ENCODE measurements at places on chromosomes 6 and 20. TPM values are rescaled to one million over a fixed set of nuclear protein-coding genes. Genes with fewer than 3 reads are reported as not detected.

- no peak for DNase-seq
Measured at GRCh38 chr6:147000545-147001488, 203.4 kb upstream of the STXBP5 start.

DNA sequence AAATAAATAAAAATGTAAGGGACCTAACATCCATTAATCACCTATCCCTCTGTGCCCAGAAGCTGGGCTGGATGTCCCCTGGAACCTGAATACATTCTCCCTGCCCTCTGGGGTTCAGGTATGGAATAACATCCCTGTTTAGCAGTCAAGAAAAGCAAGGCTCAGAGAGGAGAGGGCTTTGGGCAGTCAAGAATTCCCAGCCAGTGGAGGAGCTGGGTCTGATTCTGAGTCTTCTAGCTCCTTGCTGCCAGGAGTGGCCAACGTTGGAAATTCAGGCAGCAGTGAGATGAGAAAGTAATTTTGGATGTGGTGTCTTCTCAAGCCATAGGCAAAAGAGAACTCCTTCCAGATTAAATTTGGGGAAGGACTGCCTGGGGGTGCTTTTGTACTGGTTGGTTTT is 42.6 kb upstream of the ZNFX1 start:
- DNase-seq: no peak

GRCh38 chr20:30511322-30512030 is 746.0 kb upstream of the DEFB115 start:
- no peak for DNase-seq

GRCh38 chr6:92701425-92702096 is 717.8 kb downstream of the EPHA7 start:
- no peak for DNase-seq

DNA sequence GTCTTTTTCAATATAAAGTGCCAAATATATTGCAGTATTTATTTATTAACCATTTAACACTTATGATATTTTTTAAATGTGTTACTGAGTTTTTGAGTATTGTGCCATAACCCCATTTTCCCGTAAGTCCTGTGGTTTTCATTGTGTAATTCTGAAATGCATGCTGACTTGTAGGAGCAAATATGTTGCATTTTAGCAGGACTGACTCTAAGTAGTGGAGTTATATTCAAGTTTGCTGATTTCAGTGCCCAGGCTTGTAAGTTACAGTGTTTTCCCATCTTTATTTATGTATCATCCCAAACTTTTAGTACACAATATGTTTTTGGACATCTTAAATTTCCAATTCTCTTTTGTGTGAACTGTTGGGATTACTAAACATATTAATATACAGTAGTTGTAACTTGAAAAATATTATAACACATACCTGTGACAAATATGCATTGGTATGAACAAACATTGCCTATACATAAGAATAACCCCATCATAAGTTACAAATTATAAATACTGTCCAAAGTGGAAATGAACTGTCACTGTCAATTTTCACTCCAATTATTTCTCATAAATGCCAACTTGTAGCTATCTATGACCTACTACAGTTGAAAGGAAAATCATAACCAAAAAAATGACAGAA is 179.3 kb upstream of the RUNX2 start:
- DNase-seq: no peak

DNA sequence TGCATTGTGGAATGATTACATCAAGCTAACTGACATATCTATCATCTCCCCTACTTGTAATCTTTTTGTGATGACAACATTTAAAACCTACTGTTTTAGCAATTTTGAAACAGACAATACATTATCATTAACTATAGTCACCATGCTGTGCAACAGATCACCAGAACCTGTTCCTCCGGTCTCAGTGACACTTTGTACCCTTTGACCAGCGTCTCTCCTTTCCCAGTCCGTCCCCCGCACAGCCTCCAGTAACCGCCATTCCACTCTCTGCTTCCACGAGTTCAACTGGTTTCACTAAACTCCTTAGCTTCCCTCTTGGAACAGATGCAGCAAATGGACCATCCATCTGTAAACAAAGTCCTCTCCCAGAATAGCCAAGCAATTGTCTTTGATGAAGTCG is 21.8 kb downstream of the LRP11 start:
- no peak for DNase-seq

GRCh38 chr6:113610377-113610988 is 246.7 kb upstream of the MARCKS start:
- DNase-seq: no peak

GRCh38 chr6:111242452-111242851 is 155.1 kb downstream of the SLC16A10 start:
- no peak for DNase-seq

GRCh38 chr6:31794866-31795615 is 511 bp downstream of the VARS1 start:
- no peak for DNase-seq

DNA sequence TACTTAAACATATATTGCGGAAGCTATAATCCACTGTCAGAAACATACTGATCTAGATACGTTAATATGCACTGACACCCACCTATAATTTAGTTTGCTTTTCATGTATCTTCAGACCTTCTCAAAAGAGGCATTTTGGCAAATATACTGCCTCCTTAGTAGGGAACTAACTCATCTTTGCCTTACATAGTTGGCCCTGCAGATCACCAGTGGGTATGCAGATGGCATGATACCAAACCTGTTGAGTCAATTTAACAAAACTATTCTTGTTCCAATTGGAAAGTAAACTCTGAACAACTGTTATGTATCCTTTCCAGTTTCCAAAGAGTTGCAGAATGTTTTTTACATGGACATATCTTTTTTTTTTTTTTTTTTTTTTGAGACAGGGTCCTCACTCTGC is 35.6 kb upstream of the TBC1D20 start:
- DNase-seq: no peak

DNA sequence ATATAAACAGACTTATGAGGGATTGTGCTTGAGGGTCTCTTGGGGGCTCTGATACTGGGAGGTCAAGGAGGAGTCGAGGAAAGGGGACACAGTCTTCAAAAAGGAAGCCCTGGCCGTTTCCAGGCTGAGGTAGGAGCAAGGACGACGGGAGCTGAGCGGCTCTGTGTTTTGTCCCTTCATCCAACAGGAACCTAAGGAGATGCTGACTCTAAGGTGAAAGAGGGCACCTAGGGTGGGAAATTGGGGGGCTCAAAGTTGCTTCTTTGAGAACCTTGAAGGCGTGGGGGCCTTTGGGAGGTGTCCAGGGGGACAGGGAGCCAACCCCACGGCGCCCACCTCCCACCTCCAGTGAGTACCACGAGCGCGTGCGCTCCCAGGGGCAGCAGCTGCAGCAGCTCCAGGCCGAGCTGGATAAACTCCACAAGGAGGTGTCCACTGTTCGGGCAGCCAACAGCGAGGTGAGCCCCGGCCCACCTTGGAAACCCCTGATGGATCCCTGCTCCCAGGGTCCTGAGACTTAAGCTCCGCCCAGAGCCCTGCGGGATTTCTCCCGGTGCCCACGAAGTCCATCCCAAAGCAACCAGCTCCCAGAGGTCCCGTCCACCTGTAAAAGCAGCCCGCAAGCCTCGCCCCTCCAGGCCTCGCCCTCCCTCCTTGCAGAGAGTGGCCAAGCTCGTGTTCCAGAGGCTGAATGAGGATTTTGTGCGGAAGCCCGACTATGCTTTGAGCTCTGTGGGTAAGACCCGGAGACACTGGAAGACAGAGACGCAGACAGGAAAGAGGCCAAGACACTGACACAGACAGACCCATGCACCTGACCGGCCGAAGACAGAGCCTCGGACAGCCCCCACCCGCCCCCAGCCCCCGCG is 2.9 kb downstream of the SPAG4 start:
- DNase-seq: no peak

DNA sequence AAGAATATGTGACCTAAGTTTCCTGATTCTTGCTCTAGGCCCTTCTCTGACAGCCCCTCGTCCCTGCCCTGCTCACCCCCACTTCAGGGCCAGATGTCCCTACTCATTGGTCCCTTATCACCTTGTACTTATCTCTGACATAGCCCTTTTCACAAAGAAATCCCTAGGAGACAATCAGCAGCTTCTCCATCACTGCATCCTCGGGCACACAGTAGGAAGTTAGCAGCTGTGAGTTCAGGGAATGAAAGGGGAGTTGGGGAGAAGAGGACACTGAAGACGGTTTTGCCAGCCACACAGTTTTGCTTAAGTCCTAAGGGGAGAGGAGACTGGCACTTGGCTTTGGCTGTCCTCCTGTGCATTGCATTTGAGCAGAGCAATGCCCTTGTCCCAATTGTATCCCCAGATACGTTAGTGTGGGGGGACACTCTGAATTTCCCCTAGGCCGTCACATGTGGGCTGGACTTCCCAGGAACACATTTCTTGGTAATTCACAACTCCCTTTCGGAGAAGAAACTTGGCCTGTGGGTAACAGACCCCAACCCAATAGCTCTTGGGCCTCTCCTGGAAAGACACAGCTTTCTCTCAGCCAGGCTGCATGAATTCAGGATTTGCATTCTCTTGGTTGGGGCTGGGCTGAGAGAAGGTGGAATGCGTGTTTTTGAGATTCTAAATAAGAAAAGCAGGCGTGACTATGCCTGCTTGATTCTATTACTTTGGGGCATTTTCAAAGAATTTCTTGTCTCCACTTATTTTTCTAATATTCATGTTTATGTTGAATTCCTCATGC is 177.6 kb downstream of the UST start:
- no peak for DNase-seq

GRCh38 chr6:34027445-34027936 is 118.4 kb downstream of the GRM4 start:
- DNase-seq: no peak

DNA sequence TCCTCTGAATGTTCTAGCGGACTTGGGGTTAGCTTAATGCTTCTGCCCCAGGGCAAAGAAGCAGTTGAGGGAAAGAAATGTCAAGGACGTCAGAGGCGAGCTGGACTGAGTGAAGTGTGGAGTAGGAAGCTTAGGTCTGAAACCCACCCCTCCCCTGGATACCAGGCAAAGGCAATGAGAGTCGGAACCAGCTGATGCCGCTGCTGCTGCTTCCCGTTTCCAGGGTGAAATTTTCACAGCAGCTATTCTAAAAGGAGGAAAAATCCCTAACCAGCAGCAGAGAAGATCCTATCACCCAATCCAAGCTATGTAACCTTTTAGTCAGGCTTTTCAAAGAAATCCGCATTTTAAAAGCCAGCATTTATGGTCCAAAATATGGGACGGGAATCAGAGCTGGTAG is 564.3 kb downstream of the LMBRD1 start:
- DNase-seq: no peak

- no peak for DNase-seq
Measured at GRCh38 chr6:72206606-72207005, 320.3 kb downstream of the RIMS1 start.

- DNase-seq: no peak
Measured at GRCh38 chr20:62508641-62509051, 32.9 kb upstream of the GATA5 start.

DNA sequence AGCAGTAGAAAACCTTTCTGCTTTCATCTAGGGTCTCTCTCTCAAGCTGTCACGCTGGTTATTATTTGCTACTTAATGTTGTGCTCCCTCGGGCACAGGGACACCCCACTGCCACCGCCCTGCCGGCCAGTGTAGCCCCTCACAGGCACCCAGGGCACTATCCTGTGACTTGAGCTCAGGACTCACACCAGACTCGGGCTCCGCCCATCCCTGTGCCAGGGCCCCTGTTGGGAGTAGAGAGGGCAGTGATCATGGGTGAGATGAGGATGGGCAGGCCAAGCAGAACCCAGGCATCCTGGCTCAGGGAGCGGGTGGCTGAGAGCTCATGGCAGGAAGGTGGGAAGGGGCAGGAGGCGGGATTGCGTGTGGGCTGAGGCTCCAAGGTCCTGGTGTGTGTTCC is 371.9 kb downstream of the ZFAND3 start:
- no peak for DNase-seq

DNA sequence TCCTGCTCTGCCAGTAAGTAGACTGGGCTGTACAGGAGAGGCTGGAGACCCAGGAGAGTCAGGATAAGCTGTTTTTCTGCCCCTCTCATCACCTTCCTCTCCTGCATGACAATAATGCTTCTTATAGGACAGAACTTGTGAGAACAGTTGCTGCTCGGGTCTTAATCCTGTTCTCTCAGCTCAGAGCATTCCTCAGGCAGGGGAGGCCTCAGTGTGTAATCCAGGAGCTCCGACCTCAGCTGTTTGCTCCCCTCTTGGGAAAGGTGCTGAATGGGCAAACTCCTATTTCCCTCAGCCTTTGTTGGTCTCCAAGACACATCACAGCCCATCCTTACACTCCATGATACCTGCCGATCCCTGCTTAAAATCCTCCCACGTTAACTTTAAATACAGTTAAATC is 134.9 kb upstream of the LRFN2 start:
- DNase-seq: no peak

- no peak for DNase-seq
Measured at GRCh38 chr6:128139519-128139918, 238.7 kb upstream of the THEMIS start.

- no peak for DNase-seq
Measured at GRCh38 chr6:45420083-45420908, 42.6 kb upstream of the SUPT3H start.

DNA sequence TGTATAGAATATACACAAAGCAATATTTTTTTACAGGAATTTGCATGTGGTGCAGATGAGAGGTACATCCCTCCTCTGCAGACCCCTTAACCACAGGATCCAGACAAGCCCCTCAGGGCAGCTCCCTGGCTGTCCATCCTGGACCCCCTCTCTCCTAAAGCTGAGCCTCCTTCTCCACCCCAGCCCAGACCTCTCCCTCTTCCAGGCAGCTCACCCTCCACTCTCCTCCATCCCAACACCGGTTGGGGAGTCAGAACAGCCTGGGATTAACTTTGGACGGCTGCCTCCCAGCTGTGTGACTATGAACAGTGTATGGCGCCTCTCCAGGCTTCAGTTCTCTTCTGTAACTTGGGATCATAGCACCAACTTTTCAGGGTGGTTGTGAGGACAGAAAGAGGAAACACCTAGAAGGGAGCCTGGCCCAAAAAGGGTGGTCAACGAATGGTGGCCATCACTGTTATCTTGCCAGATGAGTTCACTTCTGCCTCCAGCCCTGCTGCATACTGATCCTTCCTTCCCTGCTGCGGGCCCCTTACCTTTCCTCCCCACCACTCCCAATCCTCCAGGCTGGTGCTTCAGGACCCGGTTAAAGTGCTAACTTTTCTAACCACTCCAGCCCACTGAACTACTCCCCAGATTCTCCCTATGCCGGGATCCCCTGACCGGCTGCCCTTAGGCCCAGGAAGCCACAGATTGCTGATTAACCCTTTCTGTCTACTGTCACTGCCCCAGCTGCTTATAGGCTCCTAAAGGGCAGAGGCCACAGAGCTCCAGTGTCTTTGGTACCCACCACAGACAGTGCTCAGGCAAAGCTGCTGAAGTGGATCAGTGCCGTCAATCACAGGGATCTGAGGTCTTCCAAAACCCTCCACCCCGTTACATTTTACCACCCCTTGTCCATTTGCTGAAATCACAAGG is 55.9 kb downstream of the GPR6 start:
- DNase-seq: no peak

Gene PDE7B
- not detected for total RNA-seq

Gene SLC22A7
- total RNA-seq: not detected

Gene NRSN1
- not detected for total RNA-seq

Gene PPP1R14C
- total RNA-seq: not detected

Gene DCDC2
- total RNA-seq: not detected

Gene EFCAB8
- total RNA-seq: 0.18 TPM

Gene OR2H1
- not detected for total RNA-seq

Gene MCCD1
- total RNA-seq: not detected

Gene MGME1
- 26.8 TPM for total RNA-seq

Gene COL12A1
- 0.29 TPM for total RNA-seq
